ENCODE measurements at places on chromosomes 4 and X.

DNA sequence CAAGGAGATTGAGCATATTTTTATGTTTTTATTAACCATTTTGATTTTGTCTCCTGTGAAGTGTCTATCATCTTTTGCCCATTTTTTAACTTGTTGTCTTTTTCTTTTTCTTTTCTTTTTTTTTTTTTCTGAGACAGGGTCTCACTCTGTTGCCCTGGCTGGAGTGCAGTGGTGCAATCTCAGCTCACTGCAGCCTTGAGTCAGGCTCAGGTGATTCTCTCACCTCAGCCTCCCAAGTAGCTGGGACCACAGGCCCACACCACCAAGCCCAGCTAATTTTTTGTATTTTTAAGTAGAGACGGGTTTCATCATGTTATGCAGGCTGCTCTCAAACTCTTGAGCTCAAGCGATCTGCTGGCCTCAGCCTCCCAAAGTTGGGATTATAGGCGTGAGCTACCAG is 4.6 kb upstream of the ADD1 start:
- DNase-seq, result no peak

GRCh38 chrX:96140796-96141195 is 543.8 kb upstream of the DIAPH2 start:
- no peak for DNase-seq

DNA sequence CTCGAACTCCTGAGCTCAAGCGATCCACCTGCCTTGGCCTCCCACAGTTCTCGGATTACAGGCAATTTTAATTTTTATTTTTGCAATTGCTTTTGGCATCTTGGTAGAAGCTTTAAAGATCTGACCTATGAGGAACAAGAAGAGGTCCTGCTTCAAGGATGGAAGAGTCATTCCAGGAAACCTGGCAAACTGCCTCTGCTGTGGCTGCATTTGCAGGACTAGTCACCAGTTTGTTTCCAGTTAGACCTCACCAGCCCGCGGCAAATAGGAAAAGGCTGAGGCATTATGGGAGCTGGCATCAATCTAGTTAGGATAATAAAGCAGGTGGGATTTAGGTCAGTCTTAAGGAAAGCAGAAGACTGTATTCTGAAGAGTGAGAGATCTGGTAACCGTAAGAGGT is 51.9 kb upstream of the LAS1L start:
- no peak for DNase-seq

- no peak for DNase-seq
These were observed 34.6 kb upstream of the IL9R start for GRCh38 chrX:155962906-155963305.

DNA sequence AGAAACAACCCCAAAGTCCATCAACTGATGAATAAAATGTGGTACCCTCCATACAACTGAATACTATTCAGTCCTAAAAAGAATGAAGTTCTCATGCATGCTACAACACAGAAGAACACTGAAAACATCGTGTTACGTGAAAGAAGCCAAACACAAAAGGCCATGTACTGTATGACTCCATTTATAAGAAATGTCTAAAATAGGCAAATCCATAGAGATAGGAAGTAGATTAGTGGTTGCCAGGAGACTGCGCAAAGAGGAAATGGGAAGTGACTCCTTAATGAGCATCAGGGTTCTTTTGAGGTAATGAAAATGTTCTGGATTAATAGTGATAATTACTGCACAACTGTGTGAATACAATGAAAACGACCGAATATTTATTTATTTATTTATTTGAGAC is 23.4 kb downstream of the FBXW7 start:
- DNase-seq, result no peak

DNA sequence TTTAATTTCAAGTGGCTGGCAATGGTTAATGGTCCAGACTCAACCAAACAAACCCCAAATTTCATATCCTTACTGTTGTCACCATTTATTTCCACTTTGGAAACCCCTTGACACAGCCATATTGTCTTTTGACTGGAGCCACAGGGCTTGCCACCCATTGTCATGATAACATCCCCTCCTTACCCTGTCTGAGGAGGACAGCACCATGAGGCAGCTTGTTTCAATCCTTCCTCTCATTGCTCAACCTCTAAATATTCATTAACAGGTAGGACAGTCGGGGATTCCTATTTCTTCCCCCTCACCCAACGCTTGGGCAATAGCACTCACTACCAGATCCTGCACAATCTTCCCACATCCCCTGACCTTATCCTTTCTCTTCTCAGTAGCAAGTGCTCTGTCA is 92.1 kb downstream of the CEP135 start:
- no peak for DNase-seq
